ENCODE measurements at places on chromosomes 7 and 10.

DNA sequence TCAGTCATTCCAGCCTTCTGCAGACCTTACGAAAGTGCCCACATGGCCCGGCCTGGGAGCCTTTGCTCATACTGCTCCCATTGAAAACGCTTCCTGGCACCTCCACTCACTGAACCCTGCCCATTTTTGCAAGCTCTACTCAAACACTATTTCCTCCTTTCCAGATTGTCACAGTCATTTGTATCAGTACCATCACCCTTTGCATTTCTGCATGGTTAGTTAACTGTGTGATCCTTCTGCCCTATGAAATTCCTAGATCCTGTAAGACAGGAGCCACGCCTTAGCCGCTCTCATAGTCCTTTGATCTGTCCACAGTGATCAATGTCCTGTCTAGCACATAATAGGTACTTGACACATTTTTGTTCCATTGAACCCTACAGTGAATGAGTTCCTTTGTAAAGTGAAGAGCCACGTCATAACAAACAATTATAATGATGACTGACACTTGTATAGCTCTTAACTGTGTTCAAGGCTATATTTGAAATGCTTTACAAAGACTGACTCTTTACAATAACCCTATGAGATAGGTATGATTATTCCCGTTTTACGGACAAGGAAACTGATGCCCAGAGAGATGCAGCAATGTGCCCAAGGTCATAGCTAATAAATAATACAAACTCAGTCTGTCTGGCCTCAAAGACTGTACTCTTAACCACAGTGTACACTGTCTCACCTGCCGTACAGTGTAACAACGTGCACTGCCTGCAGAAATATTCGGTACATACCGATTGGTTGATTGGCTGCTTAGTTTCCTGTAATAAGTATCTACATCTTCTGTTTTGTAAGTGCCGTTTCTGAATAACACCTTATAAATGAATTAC lies 16.6 kb upstream of the ITIH2 start:
- DNase-seq, result no peak

GRCh38 chr10:89118091-89118490 lies 89.0 kb downstream of the CH25H start:
- DNase-seq, result no peak

GRCh38 chr7:145732521-145732920 lies 384.1 kb upstream of the CNTNAP2 start:
- no peak for DNase-seq

DNA sequence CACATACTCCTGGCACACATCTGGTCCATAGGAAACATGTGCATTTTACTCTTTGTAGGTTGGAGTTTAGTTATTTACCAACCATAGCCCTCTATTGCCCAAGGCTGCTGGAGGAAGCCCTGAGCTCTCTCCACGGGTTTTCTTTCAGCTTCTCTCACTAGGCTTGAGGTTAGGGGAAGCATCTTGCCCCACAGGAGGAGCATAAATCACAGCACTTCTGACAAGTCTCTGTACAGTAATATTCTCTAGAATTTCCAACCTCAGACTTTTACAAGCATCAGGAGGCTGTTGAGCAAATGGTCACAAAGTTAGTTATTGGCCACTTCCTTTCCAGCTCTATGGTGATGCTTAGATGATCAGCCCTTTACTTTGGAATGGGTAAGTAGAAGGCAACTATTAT lies 122.9 kb upstream of the GLI3 start:
- DNase-seq, result no peak

DNA sequence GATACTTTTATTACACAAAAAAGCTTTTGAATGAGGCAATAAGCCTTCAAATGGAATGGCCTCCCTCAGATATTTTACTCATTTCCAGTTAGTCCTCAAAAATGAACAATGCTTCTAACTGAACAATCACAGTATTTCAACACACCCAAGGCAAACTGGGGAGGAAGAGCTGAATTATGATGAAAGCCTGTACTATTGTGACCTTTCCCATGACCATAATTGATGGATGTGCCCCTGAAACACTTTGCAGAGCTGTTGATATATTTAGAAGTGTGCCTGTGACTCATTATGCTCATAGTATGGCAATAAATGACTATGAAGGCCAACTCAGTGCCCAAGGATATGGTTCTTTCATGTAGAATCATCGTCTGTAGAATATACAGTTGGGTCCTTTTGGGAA lies 248.1 kb downstream of the AHR start:
- no peak for DNase-seq

DNA sequence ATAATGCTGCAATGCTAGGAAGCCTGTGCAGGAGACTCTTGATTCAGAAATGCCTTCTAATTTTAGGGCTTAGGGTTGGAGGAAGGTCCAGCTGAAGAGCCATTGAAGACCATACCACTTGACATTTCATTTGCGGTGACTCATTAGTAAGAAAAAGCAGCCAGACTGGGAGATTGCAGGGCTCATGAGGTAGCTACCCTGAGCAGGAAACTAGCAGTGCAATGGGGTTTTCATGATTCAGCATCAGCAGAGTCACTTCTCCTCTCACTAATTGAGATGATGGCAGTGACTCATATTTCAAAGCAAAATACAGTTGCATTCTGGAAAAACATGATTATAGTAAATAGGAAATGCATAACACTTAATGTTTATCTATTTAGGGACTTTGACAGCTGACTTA lies 434.1 kb downstream of the DNAJB9 start:
- DNase-seq, result no peak

DNA sequence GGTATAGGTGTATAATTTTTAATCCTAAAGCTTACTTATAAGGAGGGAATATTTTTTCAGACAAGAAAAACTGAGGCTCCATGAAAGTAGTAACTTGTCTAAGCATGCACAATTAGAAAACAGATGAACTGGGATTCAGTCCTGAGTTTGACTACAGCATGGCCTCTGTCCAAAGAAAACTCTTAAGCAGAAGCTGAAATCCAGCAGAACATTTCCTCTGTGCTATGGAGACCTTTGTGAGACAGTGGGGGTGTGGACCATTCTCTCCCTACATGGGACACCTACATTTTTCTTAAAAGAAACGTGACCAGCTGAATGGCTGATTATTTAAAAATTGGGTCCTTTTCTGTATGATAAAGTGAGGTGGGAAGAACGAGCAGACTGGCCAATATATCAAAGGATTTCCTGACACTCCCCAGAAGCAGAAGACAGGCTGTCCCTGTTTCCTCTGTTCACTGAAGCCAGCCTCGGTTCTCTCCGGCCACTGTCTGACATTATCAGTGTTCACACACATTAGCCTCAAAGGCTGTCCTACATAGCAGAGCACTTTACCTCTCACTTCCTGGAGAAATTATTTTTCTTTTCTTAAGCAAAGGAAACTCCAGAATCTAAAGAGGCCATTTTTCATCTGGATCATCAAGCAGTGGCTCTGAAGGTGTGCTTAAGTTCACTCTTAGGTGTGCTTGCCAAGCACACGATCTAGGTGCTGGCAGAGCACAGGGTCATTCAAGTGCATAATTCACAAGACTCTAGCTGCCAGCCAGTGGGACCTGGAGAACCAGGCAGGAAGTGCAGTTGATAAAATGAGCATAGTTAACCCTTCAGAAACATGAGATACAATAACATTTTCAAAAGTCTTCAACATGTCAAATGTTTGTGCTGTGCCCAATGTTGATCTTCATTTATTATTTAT lies 40.4 kb upstream of the KIAA1217 start:
- no peak for DNase-seq

DNA sequence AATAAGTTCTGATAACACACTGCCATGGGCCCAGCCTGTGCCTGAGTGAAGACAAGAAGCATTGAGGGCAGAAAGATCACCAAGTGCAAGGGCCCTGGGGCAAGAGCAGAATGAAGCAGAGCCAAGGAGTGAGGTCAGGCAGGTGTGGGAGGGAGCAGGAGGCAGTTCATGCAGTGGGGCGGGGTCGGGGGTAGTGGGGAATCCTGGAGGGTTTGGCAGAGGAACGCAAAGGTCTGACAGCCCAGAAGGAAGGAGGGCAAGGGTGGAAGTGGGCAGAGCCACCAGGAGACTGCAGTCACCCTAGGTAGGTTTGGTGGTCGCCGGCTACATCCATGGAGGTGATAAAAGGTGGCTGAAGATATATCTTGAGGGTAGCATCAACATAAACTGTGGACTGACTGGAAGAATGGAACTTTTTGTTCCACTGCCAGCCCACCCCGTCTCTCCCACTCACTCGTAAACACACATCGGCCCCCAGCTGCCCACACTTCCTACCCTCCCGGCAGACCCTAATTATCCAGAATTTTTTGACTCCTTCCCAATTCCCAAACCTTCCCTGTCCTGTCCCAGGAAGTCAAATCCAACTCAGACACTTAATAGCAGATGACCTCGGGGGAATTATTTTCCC lies 172.4 kb downstream of the ARHGAP12 start:
- DNase-seq, result no peak

DNA sequence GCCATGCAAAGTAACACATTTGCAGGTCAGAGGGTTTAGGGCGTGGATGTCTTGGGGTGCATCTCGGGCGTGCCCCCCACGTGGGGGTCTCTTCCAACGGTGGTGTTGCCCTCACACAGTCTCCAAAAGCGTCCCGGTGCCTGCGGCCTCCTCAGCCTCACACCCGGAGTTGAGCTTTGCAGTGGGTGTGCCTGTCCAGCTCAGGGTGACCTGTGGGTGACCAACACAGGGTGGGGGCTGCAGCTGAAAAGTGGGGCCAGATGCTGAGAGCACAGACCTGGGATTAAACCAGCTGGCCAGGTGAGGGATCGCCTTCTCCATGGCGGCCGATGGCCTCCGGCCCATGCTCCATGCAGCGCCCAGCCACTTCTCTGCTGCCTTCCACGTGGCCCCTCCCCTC lies 63.1 kb downstream of the PWWP2B start:
- no peak for DNase-seq

GRCh38 chr10:106313041-106313440 lies 851.5 kb downstream of the SORCS1 start:
- DNase-seq, result no peak

GRCh38 chr7:23211589-23211988 lies 29.7 kb downstream of the NUP42 start:
- no peak for DNase-seq

GRCh38 chr7:102721-103120 lies 89.7 kb upstream of the FAM20C start:
- no peak for DNase-seq

GRCh38 chr10:131002031-131002861 lies 309.3 kb downstream of the TCERG1L start:
- peak; percentile 32 for DNase-seq

DNA sequence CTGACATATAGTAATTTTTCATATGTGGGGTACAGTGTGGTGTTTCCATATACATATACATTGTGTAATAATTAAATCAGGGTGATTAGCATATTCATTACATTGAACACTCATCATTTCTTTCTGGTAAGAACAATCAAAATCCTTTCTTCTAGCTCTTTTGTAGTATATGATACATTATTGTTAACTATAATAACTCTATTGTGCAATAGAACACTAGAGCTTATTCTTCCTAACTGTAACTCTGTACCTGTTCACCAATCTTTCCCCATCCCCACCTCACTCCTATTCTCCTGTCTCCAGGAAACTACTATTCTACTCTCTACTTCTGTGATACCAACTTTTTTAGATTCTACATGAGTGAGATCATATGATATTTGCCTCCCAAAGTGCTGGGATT lies 9.4 kb downstream of the BZW2 start:
- no peak for DNase-seq

DNA sequence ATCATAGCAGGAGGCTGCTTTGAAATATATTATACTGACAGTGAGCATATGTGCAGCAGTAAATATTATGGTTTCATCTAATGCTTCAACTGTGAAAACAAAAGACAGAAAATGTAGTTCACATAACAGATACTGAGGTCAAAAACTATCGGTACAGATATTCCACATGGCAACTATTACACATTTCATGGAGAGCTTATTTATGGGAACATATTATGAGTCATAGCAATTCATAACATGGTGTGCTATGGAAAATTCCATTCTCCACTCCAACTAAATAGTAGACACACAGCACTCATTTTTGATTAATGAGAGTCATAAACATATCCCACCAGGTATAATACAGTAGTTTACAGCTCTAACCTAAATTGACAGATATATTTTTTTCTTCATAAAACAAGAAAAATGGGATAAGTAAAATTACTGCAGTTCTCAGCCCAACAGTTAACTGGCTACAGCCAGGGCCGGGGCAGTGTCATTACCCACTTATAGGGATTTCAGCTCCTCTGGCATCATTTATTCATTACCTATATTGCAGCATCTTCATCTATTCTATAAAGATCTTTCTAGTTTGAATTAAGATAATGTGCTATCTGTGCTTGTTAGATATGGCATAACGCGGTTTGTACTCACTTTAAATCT lies 475.6 kb upstream of the KLF6 start:
- no peak for DNase-seq

- DNase-seq, result no peak
These were observed 15.5 kb downstream of the AGMO start for GRCh38 chr7:15546272-15546792.

- no peak for DNase-seq
These were observed 42.7 kb upstream of the PLXNA4 start for GRCh38 chr7:132618956-132619305.

GRCh38 chr7:72394016-72394415 lies 18.1 kb downstream of the CALN1 start:
- DNase-seq, result no peak

GRCh38 chr7:151832138-151832537 lies 44.8 kb downstream of the PRKAG2 start:
- no peak for DNase-seq

DNA sequence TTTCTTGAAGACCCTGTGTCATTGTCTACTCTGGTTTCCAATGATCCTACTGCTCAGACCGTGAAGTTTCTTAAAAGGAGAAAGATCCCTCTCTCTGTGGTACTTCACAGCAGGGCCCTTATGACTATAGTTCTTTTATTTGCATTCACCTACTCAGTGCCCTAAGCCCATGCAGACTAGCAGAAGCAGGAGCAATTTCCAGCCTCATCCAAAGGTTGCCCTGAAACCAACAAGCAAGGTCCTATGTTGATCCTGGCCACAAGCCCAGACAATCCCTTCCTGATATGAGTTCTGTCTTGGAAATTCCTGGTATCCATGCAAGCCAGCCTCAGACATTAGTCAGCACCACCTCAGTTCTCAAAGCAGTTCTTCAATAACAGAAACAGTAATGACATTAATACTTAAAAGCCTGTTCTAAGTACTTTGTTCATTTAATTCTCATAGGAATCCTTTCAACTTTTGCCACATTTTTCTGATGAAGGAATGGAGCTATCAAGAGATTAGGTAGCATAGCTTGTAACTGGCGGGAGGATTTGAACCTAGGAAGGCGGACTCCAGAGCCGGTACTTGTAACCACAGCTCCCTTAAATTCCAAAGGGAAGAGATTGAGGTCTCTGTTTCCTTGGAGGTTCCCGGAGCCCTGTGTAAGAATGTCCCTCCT lies 58.1 kb upstream of the ST8SIA6 start:
- DNase-seq, result peak; percentile 49

- DNase-seq, result no peak
These were observed 23.3 kb upstream of the TLX1 start for GRCh38 chr10:101107771-101108170.

- no peak for DNase-seq
These were observed 96.3 kb downstream of the ALOX5 start for GRCh38 chr10:45470098-45471012.

DNA sequence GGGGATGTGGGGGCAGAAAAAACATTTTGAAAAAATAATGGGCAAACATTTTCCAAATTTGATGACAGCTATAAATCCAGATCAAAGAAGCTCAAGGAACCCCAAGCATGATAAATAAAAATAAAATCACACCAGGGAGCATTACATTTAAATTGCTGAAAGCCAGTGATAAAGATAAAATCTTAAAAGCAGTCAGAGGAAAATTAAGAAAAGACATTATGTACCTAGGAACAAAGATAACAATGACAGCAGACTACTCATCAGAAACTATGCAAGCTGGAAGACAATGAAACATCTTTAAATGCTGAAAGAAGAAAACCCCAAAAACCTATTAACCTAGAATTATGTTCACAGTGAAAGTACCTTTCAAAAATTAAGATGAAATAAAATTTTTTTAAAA lies 23.3 kb downstream of the NEUROG3 start:
- DNase-seq, result no peak
